ENCODE measurements at places on chromosomes 2 and 18. TPM values are rescaled to one million over a fixed set of nuclear protein-coding genes. Genes with fewer than 3 reads are reported as not detected.

The CD207 gene
- polyA plus RNA-seq = not detected

The CFAP65 gene
- 0.37 TPM for polyA plus RNA-seq

DNA sequence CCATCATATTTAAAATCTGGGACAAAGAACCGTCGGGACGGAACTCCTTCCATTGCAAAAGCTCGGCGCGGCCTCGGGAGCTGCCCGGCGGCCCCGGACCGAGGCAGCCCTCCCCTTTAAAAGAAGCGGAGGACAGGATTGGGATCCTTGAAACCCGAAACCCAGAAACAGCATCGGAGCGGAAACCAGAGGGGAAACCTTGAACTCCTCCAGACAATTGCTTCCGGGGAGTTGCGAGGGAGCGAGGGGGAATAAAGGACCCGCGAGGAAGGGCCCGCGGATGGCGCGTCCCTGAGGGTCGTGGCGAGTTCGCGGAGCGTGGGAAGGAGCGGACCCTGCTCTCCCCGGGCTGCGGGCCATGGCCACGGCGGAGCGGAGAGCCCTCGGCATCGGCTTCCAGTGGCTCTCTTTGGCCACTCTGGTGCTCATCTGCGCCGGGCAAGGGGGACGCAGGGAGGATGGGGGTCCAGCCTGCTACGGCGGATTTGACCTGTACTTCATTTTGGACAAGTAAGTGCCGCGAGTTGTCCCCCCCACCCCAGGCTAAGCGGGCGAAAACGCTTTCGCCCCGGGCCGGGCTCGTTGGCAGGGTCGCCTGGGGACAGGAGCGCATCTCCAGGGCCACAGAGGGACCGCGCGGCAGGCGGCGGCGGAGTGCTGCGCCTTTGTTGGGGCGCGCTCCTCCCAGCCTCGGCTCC lies at the start of gene ANTXR1:
Gene ANTXR1 (plus strand): TSS at position 38 of the 698 bp plus-strand sequence. CDS start 321 bp downstream, at position 359.
- peak; percentile 81 for DNase-seq

DNA sequence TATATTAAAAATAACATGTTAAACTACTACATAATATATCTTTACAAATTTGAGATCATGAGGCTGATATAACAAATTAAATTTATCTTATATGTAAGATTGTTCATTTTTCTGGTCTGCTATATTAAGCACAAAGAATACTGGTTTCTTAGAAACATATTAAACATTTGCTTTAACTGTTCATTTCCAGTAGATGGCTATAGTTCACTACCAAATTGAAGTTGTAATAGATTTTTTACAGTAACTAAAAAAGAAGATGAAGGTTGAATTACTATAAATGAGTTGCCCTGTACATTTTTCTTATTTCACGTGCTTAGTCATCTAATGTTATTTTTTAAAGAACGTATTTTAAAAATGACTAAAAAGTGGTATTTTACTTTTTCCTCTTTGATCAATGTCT lies 57.0 kb downstream of the ZNF407 start:
- no peak for DNase-seq

DNA sequence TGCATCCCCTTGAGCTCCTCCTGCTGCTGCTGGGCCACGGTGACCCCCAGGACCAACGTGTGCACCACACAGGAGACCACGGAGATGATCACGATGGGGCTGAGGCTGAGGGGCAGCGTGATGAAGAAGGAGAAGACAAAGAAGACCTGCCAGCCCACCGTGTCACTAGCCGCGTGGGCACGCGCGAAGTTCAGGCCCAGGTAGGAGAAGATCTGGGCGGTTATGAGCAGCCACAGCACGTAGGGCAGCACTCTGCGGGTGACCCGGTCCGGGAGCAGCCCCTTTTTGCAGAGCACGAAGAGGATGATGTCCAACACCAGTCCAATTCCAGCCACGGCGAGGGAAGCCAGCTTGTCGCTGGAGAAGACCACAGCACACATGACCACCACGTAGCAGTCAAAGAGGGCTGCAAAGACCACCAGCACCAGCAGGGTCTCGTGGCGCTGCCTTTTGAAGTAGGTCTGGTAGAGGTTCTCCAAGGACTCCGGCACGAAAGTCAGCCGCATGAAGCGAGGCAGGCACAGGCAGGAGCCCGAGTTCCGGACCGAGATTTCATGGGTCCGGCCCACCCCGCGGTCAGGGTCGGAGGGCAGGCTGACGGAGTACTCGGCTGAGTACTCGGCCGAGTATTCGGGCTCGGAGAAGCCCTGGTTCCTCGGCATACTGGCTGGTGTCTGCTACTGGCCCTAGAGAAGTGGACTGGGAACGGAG lies 1.6 kb downstream of the ADCY3 start:
- no peak for DNase-seq

- DNase-seq = peak; percentile 46
Observed at GRCh38 chr2:112483042-112483473, 1.1 kb downstream of the TTL start.

All from renal cortex interstitium (tissue), 15 donors.